ENCODE measurements at places on chromosomes 2 and 18.

DNA sequence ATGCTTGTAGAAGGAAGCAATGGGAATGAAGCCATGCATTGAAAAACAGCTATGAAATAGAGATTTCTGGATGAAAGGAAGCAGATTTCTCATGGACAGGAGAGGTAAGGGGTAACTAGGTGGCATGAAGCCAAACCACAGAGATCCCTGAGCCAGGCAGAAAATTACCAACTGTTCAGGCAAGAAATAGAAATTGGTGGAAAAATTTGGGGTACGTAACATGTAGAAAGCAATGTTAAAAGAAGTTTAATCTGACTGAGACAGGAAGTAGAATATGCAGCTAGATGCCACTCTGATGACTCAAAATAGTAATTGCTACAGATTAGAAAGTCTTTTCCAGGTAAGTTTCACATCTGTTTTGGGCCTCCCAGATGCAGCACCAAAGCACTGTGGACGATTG lies 928.5 kb upstream of the CELF4 start:
- no peak for DNase-seq

GRCh38 chr2:33929467-33929866 lies 330.4 kb upstream of the FAM98A start:
- no peak for DNase-seq

DNA sequence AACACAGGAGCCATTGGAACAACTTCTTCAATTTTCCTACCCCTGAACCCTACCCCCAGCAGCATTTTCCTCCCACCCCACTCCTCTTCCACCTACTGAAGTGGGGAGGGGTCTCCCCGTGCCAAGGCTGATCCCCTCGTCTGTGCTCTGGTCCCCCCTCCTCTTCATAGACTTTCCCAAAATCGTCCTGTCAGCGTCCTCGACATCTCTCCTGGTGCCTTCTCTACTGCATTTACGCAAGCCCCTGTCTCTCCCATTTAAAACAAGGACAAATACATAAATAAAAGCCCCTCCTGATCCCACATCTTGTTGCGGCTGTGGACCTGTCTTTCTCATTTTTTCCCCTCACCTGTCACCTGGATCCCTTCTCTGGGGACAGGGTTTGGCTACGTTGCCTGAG lies 42.2 kb downstream of the EMX1 start:
- DNase-seq: no peak

- DNase-seq: no peak
These were observed 105.5 kb upstream of the RNF152 start for GRCh38 chr18:61998335-61998734.

- no peak for DNase-seq
These were observed 34.2 kb downstream of the NPAS2 start for GRCh38 chr2:100853909-100854810.

- no peak for DNase-seq
These were observed 61.1 kb downstream of the FMNL2 start for GRCh38 chr2:152396051-152396511.

DNA sequence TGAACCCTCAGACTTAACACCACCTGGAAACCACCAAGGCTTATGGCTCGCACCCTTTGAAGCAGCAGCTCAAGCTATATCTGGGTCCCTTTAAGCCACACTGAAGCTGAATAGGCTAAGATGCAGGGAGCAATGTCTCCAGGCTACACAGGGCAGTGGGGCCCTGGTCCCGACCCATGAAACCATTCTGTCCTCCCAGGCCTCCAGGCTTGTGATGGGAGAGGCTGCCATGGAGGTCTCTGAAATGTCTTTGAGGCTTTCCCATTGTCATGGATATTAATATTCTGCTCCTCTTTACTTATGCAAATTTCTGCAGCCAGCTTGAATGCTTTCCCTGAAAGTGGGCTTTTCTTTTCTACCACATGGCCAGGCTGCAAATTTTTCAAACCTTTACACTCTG lies 608.7 kb downstream of the CNTNAP5 start:
- no peak for DNase-seq

DNA sequence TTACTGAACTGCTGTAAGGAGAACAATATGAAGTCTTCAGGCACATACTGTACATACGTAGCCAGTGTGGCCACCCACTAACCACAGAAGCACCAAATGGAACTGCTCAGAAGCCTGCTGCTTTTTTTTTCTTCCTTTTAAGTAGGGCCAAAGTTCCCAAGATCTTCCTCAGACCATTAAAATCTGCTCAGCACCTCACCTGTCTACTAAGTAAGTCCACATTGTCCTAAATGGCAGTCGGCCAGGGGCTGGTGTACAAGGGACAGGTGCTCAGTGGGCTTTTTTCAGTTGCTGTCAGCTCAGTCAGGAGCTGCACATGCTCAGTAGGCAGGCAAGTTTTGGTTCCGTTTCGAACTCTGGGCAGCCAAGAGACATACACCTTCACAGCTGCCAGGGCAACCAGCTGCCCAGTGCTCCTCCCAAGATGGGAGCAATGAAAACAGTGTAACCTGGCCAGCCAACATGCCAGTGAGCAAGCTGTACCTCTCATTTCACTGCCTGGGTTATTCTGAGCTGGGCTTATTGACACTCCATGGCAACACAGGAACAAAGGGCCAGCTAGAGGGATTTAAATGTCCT lies 86.1 kb downstream of the ACVR1 start:
- peak; percentile 41 for DNase-seq

- no peak for DNase-seq
These were observed 29.4 kb upstream of the DYSF start for GRCh38 chr2:71423817-71424420.

- no peak for DNase-seq
These were observed 34.8 kb upstream of the LDLRAD4 start for GRCh38 chr18:13183790-13184189.

DNA sequence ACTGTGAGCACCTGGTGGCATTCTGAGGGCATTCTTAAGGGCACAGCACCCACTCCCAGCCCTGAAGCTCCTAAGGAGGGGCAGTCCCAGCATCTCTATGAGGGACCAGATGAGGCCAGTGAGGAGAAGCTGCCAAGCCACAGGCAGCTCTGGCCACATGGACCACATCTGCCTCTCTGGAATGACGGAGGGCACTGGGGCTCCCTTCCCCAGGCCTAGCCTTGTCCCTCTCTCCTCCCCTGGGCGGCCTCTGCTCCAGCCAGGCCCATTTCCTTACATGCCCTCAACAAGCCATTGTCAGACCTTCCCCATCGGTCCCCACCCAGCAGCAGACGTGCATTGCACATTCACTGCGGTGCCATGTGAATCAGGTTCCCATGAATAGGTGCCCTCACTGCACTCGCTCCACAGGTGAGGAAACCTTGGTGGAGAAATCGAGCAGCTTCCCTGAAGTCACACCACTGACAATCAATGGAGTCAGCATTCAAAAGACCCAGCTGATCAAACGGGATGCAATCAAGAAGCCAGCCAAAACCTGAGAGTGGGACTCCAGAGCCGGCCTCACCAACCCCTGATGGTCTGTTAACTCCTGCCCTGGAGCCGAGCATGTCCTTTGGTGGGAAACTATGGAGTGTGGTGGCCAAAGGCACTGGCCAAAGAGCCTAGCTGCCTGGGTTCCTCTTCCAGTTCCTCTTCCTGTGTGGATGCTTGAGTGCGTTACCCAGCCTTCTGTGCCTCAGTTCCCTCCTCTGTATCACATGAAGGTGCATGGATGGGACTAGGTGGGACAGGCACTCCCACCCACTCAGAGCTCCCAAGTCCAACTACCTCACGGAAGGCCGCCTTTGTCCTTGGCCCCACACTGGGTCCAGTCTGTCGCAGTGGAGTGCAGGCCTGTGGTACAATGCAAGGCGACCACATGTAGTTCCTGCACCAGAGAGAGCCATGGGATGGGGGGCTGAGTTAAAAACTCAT lies 147.3 kb downstream of the ZFP36L2 start:
- no peak for DNase-seq

GRCh38 chr18:43887491-43887890 lies 610.2 kb upstream of the SYT4 start:
- no peak for DNase-seq

DNA sequence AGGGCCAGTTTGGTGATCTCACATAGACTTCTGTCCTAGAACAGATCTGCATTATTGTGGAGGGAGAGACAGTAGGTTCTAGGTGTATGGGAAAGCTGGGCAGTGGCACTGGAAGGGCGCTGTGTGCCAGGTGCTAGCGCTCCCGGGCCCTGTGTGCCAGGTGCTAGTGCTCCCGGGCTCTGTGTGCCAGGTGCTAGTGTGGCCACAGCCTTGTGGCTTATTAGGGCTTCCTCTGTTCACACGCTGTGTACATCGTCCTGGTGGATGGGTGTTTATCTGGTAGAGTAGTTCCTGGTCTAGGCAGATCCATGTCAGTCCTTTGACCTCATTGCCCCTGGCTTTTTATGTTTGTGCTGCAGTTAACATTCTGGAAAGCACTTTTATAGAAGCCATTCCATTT lies 263.4 kb downstream of the AGAP1 start:
- DNase-seq: no peak

- no peak for DNase-seq
These were observed 95.5 kb downstream of the MTCL1 start for GRCh38 chr18:8800876-8801262.

DNA sequence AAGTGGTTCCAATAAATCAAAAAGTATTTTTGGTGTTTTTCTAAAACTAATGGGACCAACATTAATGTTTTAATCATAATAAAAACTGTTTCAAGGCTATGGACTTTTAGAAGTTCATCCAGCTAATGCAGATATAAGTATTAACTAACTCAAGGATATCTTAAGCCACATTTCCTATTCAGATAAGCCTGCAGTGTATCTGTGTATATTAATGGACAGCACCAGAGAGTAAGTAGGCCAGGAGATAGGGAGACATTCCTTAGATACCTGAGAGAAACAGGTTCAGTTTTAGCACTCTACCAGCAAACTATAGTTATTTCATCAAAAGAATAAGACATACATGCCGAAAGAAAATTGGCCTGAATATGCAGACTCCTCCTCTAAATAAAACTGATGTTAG lies 27.3 kb downstream of the PREPL start:
- DNase-seq: no peak

DNA sequence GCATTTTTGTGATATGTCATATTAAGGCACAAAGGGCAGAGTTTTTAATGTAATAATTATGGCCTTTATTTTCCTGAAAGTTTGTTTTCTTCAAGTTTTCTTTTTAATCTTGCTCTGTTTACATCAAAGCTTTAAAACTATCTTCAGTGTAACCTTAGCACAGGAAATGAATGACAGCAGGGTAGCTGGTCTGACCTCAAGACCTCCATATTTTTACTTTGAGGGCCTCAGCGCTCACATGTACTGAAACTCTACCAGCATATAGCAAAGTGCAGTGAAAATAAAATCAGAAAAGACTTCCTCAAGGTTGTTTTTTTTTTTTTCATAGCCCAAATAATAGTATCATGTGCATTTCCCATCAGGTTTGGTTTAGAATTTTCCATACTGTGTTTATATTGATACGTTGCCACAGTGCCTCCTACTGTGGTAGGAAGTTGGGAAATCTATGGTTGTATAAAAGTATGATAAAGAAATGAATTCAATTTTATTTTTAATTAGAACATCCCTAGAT lies 163.4 kb downstream of the UBE2E3 start:
- DNase-seq: peak; percentile 54

- DNase-seq: no peak
These were observed 1136.6 kb upstream of the NXPH2 start for GRCh38 chr2:139916822-139917221.

DNA sequence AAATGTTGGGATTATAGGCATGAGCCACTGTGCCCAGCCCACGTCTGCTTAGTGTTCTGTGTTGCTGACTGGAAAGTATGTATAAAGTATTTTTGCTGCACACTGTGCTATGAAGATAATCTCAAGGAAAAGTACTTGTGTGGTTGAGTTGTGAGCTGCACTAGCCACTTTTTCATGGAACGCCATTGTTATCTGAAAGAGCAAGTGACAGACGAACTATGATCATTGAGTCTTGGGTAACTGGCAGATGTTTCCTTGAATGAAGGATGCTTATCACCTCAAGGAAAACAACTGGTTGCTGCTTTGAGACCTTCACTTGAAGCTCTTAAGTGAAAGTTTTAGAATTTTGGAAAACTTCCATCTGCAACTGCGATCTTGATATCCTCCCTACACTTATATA lies 82.2 kb upstream of the KCTD1 start:
- no peak for DNase-seq

- no peak for DNase-seq
These were observed 15.9 kb downstream of the MYCN start for GRCh38 chr2:15956230-15956629.

DNA sequence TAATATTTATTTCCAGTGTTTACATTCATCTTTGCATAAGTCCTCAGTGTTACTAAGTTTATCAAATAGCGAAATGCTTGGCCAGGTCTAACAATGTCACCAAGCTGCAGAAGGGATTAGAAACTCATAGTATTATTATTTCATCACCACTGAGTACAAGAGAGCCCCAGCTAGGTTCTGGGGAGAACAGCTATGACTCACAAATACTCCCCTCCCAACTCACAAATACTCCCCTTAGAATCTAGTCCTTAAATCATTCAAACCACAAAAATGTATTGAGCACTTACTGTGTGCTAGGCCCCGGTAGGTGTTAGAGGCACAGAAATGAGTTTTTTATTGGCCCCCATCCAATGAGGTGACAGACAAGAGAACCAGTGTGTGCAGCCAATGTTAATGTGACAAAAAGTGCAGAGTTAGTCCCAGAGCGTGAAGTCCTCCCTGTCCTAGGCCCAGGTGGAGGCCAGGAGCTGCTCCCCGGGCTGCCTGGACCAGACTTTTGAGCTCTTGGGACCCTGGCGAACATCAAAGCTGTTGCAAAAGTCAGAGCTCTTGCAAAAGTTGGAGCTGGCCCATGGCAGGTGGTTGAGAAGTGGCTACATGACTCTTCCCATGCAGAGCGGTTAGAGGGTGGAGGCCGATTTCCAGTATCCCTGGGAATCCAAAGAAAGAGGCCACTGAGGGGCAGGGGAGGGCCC lies 9.8 kb downstream of the STEAP3 start:
- DNase-seq: no peak

DNA sequence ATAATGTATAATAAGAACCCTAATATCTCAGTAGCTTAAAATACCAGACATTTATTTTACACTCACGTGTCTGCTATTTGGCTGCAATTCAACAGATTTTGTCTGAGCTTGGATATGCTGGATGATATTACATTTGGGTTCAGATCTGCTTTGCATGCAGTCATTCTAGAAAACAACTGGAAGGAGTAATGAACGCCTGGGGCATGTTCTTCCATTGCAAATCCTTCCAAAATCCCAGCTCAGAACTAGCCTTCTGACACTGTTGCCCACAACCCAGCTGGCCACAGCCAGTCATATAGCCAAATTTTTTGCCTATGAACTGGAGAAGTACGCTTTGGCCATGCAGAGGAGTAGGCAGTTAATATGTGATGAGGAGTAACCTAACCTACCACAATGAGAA lies 597.8 kb upstream of the VRK2 start:
- no peak for DNase-seq

GRCh38 chr2:222892321-222892720 lies 31.5 kb downstream of the ACSL3 start:
- no peak for DNase-seq

- DNase-seq: no peak
These were observed 147.9 kb downstream of the MGAT5 start for GRCh38 chr2:134401789-134402188.

DNA sequence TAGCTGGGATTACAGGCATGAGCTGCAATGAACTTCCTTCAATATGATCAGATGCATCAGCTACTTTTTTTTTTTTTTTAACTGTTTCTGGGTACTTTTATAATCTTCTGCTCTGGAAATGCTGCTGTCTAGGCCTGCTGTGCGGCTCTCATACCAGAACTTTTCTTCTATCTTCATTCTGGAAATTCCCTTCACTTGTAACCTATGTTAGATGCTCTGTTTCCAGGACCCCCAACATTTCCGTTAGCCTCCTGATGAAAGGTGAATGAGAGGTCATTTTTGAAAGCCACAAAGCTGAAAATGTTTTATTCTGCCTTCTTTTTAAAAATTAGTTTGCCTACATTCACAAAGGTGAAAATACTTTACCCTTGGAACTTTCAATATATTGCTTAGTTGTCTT lies 8.6 kb downstream of the AGFG1 start:
- no peak for DNase-seq

Measured in activated CD8-positive, alpha-beta T cell treated with anti-CD3 and anti-CD28 coated beads, Interleukin-2, amount 10 ng/mL, durations not matched to agents 7 days and 5 days (primary cell).